ENCODE measurements at places on chromosomes 4 and X. TPM values are rescaled to one million over a fixed set of nuclear protein-coding genes. Genes with fewer than 3 reads are reported as not detected.

Gene TEX13C
- not detected for total RNA-seq

Gene STPG2
- total RNA-seq, result not detected

Gene TDO2
- total RNA-seq, result 12.1 TPM

Gene C4orf54
- total RNA-seq, result 1.4 TPM

- no peak for DNase-seq
Observed at GRCh38 chrX:111354496-111354895, 57.5 kb downstream of the DCX start.

GRCh38 chrX:1601768-1602085 lies 10.3 kb downstream of the AKAP17A start:
- no peak for DNase-seq

Gene FRMPD3
- total RNA-seq, result not detected

Gene PAGE4
- not detected for total RNA-seq

GRCh38 chr4:109913596-109914241 lies 1.0 kb downstream of the EGF start:
- no peak for DNase-seq

Gene DCHS2
- not detected for total RNA-seq

DNA sequence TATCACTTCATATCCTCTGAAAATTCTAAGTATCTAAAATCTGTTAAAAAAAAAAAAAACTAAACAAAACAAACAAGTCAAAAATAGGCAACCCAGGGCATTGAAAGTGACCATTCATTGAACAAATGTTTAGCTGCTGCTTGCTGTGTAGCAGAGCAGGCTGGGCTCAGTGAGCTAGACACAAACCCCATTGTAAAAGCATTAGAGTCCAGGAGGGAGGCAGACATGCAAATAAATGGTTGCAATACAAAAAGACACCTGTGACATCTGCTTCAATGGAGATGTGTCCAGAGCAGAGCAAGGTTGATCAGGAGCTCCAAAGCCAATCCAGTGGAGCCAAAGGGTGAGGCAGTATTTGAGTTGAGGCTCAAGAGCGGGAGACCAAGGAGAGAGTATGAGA lies 267.3 kb upstream of the GATB start:
- no peak for DNase-seq

DNA sequence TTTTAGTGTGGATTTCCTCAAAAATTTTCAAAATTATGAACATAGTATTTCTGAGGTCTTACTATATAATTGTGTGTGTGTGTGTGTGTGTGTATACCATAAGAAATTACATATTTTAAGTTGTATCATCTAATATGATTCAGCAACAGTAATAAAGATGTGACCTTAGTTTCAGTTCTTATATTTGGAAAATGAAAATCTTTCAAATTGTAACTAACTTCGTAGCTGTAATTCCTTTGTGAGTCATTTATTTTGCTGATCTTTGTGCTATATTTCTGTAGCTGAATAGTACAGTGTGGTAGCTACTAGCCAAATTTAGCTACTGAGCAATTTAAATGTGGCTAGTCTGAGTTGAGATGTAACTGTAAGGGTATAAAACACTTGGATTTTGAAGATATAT lies 116.4 kb downstream of the RAP1GDS1 start:
- DNase-seq, result no peak
